ENCODE measurements at places on chromosomes 7 and 10.

DNA sequence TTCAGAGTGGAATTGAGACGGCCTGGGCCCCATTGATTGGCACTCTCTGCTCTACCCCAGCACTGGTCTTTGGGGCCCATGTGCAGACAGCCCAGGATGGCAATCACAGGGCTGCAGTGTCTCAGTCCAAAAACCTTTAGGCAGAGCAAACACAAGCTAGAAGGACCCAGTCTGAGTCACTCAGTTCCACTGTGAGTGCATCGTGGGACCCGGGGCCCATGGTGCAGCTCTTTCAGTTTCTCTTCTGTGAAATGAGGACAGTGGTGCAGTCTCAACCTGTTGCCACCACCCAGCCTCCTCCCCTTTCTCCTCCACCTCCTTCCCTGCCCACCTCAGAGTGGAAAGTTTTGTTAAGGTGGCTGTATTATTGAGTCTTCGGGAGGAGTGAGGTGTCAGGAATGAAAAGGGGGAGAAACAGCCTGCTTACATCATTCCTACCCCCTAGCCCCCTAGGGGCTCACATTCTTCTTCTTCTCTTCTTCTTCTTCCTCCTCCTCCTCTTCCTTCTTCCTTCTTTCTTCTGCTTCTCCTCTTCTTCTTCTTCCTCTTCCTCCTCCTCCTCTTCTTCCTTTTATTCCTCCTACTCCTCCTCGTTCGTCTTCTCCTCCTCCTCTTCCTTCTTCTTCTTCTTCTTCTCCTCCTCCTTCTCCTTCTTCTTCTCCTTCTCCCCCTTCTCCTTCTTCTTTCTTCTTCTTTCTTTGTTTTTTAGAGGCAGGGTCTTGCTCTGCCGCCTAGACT is 19.5 kb upstream of the CARD11 start:
- peak; percentile 45 for DNase-seq

GRCh38 chr7:151518105-151518946 is 1.4 kb downstream of the RHEB start:
- DNase-seq: peak; percentile 22

GRCh38 chr10:116636976-116637375 is 16.2 kb downstream of the PNLIPRP2 start:
- no peak for DNase-seq

DNA sequence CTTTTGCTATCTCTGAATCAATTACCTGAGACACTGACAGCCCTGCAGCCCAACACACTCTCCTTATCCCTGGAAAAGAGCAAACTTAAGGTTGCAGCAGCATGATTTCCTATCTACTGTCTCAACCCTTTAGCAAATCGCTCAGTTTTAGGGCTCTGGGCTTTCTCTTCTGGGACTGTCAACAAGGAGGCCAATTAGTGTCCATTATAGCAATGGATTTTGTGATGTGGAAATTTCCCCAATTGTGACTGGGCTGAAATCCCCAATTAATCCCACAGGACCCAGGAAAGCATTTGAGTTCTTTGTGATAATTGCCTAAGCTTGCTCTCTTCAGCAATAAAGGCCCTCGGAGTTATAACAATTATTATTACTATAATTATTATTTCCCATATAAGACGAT is 197.0 kb downstream of the ZNF438 start:
- DNase-seq: no peak

GRCh38 chr7:130781346-130781745 is 47.3 kb upstream of the KLF14 start:
- no peak for DNase-seq

- no peak for DNase-seq
Observed at GRCh38 chr7:26298472-26299058, 6.9 kb downstream of the SNX10 start.

GRCh38 chr10:66980246-66980815 is 54.5 kb downstream of the LRRTM3 start:
- DNase-seq: no peak

- no peak for DNase-seq
Observed at GRCh38 chr10:13090289-13090688, 9.7 kb upstream of the OPTN start.

GRCh38 chr7:136966825-136967224 is 98.4 kb downstream of the CHRM2 start:
- no peak for DNase-seq

GRCh38 chr10:29317423-29318021 is 28.7 kb downstream of the LYZL1 start:
- no peak for DNase-seq

DNA sequence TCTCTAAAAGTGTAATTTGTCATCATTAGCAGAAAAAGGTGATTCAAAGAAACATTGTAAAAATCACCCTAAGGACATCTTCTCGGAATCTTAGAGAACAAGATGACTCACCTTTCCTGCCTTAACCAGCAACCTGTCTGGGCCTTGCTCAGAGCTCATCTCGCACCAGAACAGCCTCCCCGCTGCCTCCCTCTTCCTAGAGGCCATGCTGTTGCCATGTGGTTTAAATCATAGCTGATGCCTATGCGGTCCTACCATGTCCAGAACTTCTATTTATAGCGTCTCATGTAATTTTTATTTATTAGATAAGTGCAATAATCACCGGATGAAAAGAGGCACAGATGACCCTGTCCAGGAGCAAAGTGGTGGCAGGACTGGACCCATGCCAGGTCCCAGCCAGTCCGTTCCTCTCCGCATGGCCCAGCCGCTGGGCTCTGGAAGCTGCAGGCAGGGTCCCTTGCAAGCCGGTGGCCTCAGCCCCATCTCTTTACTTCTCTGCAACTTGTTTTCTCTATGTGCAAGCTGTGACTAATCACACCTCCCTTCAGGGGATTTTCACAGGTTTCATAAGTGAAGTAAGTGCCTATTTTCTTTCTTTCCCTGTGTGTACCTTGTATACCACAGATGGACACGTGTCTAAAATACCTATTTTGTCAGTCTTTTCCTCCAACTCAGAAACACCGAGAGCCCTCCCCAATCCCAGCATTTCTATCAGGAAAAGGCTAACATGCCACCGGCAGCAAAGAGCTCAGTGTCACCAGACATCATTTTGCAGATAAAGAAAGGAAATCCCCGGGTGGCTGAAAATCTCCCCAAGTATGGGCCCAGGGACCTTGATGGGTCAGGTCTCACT is 27.1 kb downstream of the KLF6 start:
- DNase-seq: no peak

- DNase-seq: no peak
Observed at GRCh38 chr7:101255796-101256195, 10.9 kb upstream of the FIS1 start.

DNA sequence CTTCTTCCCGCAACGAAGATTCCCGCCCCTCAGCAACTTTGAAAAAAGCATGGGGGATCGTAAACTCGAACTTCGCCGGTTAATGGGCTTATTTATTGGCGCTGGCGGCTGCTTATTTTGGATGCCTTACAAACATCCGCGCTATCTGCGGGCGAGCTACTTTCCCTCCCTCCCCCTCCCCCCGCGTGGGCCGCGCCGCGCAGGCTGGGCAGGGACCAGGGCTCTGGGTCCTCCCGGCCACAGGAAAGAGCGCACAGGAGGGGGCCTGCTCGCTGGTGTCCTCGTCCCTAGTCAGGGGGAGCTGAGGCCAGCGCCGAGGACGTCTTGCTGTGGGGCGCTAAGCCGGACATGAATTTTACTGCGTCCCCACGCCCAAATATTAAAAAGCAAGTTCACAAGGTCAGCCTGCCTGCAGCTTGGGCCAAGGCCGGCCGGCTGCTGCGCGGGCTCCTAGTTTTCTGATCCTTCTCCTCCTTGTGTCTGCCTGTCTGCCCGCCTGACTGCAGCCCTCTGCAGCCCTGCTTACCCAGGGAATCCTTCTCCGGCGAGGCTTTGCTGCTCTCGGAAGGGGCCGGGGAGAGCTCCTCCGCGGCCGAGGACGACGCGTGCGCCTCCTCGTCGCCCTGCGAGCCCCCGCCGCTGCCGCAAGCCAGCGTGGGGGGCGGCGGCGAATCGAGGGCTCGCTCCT is 1.2 kb downstream of the HOXA10 start:
- no peak for DNase-seq

GRCh38 chr7:142583446-142583845 is 165.8 kb upstream of the PRSS1 start:
- no peak for DNase-seq

DNA sequence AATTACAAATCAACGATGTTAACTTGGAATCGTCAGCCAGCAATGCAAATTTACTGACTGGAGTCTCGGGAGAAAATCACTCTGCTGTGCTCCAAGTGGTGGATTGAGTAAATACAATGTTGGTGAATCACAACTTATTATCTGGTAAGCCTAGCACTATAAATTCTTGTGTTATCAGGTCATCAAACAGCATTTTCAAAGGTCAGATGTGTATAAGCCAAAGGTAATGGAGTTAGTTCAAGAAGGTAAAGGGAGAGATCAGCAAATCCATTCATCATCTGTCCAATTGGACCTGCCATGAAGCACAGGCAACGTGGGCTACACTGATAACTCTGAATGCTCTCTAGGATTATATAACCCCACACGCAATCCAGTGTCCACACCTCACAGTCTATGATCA is 13.9 kb downstream of the CUBN start:
- no peak for DNase-seq

- DNase-seq: no peak
Observed at GRCh38 chr7:16367115-16367514, 54.2 kb downstream of the CRPPA start.

DNA sequence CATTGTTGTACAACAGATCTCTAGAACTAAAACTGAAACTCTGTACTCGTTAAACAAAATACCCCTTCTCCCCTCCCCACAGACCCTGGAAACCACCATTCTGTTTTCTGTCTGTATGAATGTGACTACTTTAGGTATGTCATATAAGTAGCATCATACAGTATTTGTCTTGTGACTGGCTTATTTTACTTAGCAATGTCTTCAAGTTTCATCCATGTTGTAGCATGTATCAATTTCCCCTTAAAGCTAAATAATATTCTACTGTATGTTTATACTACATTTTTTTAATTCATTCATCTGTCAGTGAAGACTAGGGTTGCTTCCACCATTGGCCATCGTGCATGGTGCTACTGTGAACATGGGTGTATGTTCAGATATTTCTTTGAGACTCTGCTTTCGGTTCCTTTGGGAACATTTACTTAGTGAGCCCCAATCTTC is 71.2 kb upstream of the RPA3 start:
- no peak for DNase-seq

DNA sequence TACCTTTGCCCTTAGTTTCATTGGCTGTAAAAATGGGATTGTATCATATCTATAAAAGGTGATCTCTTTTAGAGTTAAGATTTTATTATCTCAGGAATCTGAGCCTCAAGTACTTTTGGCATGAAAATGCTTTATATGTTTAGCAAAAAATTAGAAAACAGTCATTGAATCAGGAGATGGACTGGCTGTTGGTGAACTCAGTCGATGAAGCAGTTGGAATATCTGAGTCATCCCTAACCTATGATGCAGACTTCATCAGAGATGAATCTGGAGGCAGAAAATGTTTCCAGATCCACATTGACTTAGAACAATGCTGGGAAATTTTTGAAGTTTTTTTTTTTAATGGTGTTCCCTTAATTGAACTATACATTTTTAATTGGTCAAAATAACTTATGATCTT is 228.5 kb downstream of the SLC25A13 start:
- DNase-seq: no peak

DNA sequence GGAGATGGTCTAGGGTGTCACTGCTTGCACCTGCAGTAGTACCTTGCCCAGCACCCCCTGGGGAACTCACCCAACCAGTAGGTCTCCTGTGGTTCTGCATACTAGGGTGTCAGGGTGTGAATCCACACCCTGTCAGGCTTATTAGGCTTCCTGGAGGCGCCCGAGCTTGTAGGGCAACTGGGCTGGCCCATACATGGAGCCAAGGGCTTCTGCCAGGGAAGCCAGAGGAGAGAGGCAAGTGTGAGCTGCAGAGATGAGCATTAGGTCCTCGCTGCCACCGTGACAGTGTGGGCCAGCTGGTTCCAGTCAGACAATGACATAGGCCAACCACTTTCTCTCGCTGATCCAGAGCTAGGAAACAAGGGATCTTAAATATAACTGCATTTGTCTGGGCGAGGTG is 11.2 kb downstream of the MXI1 start:
- no peak for DNase-seq
